HFFc6 (cell line): ENCODE measurements at places on chromosomes 5 and 9. TPM values are rescaled to one million over a fixed set of nuclear protein-coding genes. Genes with fewer than 3 reads are reported as not detected.

GRCh38 chr5:41822036-41822435, 48.2 kb downstream of the OXCT1 start:
- DNase-seq = no peak
- H3K27me3 ChIP-seq = no peaks in the 10 kb centered on the region
- peaks cover 6% of the 10 kb centered on the region; the same call in 1 of the 2 replicates for H3K4me1 ChIP-seq
- H3K36me3 ChIP-seq = peaks cover 5% of the 10 kb centered on the region; the same call in 1 of the 2 replicates
- no peak overlapping the region for H3K27ac ChIP-seq

DNA sequence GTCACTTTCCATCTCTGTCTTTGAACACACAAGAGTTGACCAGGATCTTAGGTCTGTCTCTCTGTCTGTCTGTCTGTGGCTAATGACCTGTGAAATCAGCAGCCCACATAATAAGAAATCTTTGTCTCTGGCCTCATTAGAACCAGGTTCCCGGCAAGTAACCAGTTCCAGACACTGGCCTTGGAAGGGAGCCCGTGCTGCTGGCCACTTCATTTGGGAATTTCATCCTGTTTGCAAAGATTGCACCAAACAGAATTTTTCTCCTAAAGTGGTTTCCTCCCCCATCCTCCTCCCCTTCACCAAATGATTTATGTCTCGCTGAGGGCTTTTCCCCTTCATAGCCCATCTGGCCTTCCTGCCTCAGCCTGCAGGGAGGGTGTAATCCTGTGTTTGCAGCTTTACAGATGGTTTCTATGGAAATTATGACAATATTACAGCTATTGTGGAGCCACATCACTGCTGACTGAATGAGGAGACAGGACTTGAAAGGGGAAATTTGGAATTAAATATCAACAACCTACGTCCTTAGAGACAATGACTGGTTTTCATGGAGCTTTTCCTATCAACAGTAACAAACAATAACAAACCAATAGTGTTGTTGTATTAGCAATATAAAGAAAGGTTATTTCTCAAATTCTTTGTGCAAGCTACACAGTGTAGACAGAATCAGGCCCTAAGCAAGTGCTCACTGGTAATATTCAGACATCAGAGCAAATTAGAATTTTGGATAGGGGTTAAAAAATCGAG, 25.7 kb downstream of the DPYSL3 start:
- H3K27ac ChIP-seq = peak overlapping the region; percentile 98
- peak overlapping the region; percentile 83 for H3K4me3 ChIP-seq
- peaks cover 8% of the 10 kb centered on the region for H3K36me3 ChIP-seq
- peak; percentile 96 for DNase-seq

- no peak overlapping the region for H3K27ac ChIP-seq
- no peak for DNase-seq
- 0 out of 2 replicates have a peak, but pooled peaks cover 6% of the 10 kb centered on the region for H3K36me3 ChIP-seq
- no peaks in the 10 kb centered on the region for H3K27me3 ChIP-seq
- no peak overlapping the region for H3K4me3 ChIP-seq
These were observed 142.5 kb downstream of the DENND1A start for GRCh38 chr9:123787416-123787815.

DNA sequence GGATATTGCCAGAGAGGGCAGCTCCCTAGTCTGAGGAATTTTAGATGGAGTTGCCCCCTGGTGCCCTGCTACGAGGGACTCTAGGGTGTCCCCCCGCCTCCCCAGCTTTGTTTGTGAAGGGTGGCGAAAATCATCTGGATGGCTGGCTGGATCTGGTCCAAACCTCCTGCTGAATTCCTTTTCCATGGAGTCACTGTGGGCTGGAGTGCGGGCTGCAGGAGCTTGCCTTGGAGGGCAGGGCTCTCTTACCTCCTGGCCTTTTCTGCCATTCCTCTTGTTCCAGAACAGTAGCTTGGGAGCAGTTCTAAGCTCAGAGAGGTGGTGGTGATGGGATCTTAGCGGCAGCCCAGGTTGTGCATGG, 2.1 kb downstream of the SYNPO start:
- peak; percentile 83 for DNase-seq
- H3K27me3 ChIP-seq = no peaks in the 10 kb centered on the region; the same call in 1 of the 2 replicates
- peak overlapping the region; percentile 89 for H3K4me3 ChIP-seq
- no peaks in the 10 kb centered on the region for H3K36me3 ChIP-seq
- peak overlapping the region; percentile 94 for H3K27ac ChIP-seq

DNA sequence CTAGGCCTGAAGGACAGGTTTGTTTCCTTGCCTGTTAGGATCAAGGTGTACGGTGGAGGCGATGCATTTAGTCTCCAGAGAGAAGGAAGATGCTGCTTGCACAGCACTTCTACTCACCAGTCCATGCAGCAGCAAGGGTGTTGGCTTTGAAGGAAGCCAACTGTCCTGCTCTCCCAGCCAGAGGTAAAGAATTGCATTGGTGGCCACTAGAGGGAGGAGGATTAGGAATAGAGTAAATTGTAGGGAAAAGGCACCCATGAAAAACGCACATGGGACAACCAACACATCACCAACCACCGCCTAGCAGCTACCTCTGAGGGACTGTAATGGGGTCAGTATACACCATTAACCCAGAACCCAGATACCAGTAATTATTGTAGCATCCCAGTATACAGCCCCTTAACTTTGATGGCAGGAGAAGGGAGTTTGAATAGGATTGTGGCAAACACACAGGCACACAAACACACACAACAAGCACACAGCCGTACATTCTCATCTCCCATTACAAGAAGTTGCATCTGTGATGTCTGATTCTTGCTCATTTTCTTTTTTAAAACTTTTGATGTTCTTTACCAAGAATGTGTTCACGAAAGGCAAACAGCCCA, 267.7 kb downstream of the ADAMTS6 start:
- no peak overlapping the region for H3K4me3 ChIP-seq
- peaks cover 53% of the 10 kb centered on the region for H3K4me1 ChIP-seq
- peaks cover 63% of the 10 kb centered on the region for H3K36me3 ChIP-seq
- H3K27me3 ChIP-seq = peaks cover 1% of the 10 kb centered on the region
- no peak overlapping the region for H3K27ac ChIP-seq

DNA sequence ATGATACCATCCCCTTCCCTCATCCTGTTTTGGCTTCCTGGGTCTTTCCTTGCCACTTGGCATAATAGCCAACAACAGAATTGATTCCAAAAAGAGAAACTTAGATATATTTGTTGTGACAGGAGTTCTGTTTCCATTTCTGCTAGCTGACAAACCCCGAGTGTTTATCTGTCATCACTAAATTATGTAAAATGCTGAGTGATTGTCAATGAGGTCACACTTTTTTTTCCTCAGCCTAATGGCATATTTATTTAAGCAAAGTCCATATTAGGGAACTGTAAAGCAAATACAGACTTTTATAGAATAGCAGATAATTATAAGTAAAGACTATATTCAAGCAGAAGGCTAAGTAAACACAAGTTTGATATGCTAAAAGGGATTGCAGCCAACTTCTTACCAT, 64.0 kb downstream of the RGS7BP start:
- H3K27me3 ChIP-seq = no peaks in the 10 kb centered on the region
- H3K27ac ChIP-seq = no peak overlapping the region
- DNase-seq = no peak
- no peaks in the 10 kb centered on the region for H3K36me3 ChIP-seq
- H3K4me3 ChIP-seq = no peak overlapping the region
- H3K4me1 ChIP-seq = no peaks in the 10 kb centered on the region

DNA sequence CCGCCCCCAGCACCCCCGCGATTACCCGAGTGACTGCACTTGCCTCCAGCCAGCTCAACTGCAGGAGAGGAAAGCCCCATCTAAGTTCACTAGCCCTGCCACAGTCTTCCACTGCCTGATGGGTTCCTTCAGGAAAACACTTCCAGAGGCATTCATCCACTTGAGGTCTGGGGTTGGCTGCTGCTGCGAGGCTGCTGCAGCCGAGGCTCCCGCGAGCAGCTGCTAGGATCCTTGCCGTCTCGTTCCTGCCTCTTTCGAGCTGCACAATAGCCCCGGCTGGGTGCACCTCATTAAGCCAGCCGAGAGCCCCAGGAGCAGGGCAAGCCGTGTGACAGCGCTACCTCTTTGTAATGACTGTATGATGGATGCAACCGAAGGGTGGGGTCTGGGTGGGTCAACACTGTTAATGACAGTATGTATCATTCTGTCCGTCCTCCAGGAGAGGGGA, 24.2 kb upstream of the ELAVL2 start:
- peaks cover 5% of the 10 kb centered on the region for H3K36me3 ChIP-seq
- H3K27ac ChIP-seq = no peak overlapping the region
- H3K27me3 ChIP-seq = peaks cover 6% of the 10 kb centered on the region
- H3K4me1 ChIP-seq = no peaks in the 10 kb centered on the region

GRCh38 chr5:142506046-142506445, 179.8 kb downstream of the FGF1 start:
- no peaks in the 10 kb centered on the region for H3K27me3 ChIP-seq
- DNase-seq = no peak
- peaks cover 17% of the 10 kb centered on the region for H3K4me1 ChIP-seq
- H3K36me3 ChIP-seq = peaks cover 5% of the 10 kb centered on the region; the same call in 1 of the 2 replicates
- no peak overlapping the region for H3K27ac ChIP-seq
- H3K4me3 ChIP-seq = no peak overlapping the region

GRCh38 chr5:76303921-76304320, 99.2 kb upstream of the IQGAP2 start:
- no peak overlapping the region for H3K27ac ChIP-seq
- H3K4me1 ChIP-seq = no peaks in the 10 kb centered on the region
- DNase-seq = no peak

DNA sequence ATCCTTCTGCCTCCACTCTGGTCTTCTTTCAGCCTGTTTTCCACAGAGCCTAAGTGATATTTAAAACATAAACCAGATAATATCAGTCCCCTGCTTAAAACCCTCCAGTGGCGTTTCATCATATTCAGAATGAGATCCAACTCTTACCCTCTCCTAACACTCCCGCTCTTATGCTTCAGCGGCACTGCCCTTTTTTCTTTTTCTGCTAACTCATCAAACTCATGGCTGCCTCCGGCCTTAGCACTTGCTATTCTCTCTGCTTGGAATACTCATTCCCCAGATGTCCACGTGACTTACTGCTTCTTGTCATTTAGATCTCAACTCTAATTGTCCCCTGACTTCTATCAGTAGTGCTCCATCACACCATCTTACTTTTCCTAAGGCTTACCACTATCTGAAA, 73.6 kb downstream of the PIP5K1B start:
- no peak overlapping the region for H3K4me3 ChIP-seq
- 0 out of 2 replicates have a peak, but pooled peaks cover 2% of the 10 kb centered on the region for H3K27me3 ChIP-seq
- no peak for DNase-seq

DNA sequence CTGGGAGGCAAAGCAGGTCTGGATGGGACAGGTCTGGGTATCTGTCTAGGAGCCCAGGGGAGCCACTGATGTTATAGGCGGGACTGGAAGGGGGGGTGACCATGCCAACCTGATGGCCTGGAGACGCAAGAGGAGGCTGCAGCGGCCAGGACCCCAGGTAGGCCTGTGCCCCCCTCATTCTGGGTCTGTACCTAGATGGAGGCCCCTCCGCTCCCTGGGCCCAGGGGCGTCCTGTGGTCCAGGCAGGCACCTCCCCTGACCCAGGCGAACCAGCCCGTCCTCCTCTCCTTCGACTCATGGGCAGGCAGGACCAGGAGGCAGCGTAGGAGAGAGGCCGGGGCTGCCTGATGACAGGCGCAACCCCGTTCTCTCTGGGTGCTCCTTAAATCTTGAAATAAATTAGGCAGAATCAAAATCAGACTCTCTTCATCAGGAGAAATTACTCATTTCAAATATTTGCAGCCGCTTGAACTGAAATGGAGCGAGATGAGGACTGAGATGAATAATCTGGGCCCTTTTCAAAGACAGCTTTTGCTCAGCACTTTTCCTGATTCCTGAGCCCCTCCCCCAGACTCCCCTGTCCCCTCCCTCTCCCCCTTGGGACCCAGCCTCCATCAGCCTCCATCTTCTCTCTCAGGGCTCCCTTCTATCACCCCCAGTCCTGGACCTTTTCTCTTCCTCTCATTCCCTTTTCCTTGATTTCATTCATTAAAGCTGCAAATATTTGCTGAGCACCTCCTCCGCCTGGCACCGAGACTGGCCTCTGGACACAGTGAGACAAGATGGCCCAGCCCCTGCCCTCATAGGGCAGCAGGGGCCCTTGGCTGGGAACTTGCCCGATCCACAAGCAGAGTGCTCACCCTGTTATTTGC, 46.8 kb upstream of the IER5L start:
- no peaks in the 10 kb centered on the region for H3K36me3 ChIP-seq
- DNase-seq = no peak
- H3K27ac ChIP-seq = peak overlapping the region; percentile 58

DNA sequence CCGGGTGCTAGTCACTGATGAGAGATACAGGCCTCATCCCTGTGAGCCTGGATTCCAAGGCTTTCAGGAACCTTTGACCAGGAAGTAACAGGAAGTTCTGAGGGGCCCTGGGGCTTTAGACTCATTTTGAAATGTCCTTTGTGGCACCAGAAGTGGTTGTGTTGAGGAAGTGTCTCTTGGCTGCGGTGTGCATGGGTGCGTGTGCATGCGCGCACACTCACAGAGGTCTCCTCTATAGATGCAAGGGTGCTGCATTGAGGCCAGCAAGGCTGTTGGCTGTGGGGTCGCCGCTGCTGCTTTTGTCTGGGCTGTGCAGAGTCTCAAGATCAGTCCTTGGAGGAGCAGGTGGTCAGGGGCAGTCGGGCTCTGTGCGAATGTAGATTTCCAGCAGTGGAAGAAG, 7.6 kb downstream of the RAB24 start:
- no peak for DNase-seq
- no peak overlapping the region for H3K27ac ChIP-seq
- H3K27me3 ChIP-seq = no peaks in the 10 kb centered on the region; the same call in none of the 2 replicates
- H3K4me3 ChIP-seq = no peak overlapping the region

GRCh38 chr9:38651400-38652042, 31.1 kb upstream of the ANKRD18A start:
- H3K4me1 ChIP-seq = no peaks in the 10 kb centered on the region
- no peak overlapping the region for H3K27ac ChIP-seq
- H3K4me3 ChIP-seq = no peak overlapping the region
- peaks cover 4% of the 10 kb centered on the region; the same call in 1 of the 2 replicates for H3K27me3 ChIP-seq
- no peaks in the 10 kb centered on the region for H3K36me3 ChIP-seq

Gene FBXO4
- 5.8 to 7.1 TPM (median 6.6 TPM) in 3 replicates for total RNA-seq

Gene GRM6
- not detected in 3 replicates for total RNA-seq

Gene SPARC
- 4,195 to 6,269 TPM (median 5,983 TPM) in 3 replicates for total RNA-seq

Gene C9orf50
- total RNA-seq = 0.18 TPM in 1 of 3 replicates, not detected in the others

Gene C5orf46
- not detected in 2 replicates for total RNA-seq

Gene ANKRD31
- 0.05 to 0.08 TPM in 2 of 3 replicates, not detected in the other for total RNA-seq

Gene ARL14EPL
- total RNA-seq = not detected in 3 replicates

Gene TPPP
- 0.27 to 0.29 TPM (median 0.27 TPM) in 3 replicates for total RNA-seq

Gene GAPT
- not detected in 3 replicates for total RNA-seq
